Activated CD4-positive, alpha-beta T cell treated with anti-CD3 and anti-CD28 coated beads for 1 hour (primary cell): ENCODE measurements at places on chromosomes 13 and 19.

- no peak for DNase-seq
Measured at GRCh38 chr13:41232578-41233480, 30.5 kb downstream of the MTRF1 start.

DNA sequence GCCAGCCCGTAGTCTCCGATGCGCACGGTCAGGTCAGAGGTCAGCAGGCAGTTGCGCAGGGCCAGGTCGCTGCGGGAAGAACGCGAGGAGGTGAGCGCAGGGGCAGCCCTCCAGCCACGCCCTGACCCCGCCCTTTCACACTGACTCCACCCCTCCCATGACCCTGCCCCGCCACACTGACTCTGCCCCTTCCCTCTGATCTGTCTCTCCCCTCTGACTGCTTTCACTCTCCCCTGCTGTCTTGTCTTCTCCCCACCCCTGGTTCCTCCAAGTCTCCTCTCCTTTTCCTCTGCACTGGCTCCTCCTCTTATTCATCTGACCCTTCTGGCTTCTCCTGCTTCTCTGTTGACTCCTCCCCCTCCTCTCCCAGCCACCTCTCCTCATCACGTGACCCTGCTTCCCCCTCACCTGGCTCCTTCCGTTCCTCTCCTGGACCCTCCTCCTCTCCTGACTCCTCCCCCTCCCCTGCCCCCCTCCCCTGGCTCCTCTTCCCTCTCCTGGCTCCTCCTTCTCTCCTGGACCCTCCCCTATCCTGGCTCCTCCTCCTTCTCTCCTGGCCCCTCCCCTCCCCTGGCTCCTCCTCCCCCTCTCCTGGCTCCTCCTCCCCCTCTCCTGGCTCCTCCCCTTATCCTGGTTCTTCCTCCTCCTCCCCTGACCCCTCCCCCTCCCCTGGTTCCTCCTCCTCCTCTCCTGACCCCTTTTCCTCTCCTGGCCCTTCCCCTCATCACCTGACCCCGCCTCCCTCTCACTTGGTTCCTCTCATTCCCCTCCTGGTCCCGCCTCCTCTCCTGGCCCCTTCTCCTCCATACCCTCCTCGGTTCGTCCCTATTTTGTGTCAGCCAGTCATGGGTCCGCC lies 9.9 kb downstream of the LMTK3 start:
- DNase-seq: peak; percentile 66

GRCh38 chr19:44367024-44367423 lies 10.5 kb upstream of the ZNF112 start:
- DNase-seq: no peak

GRCh38 chr13:83878691-83879430 lies 3.4 kb downstream of the SLITRK1 start:
- DNase-seq: no peak

GRCh38 chr13:113863524-113864272 lies at the start of gene GAS6:
GAS6 (minus strand) TSS chr13:113864076; CDS start chr13:113863920, 156 bp downstream.
- DNase-seq: no peak

- no peak for DNase-seq
Measured at GRCh38 chr19:32599736-32600157, 18.8 kb downstream of the PDCD5 start.

DNA sequence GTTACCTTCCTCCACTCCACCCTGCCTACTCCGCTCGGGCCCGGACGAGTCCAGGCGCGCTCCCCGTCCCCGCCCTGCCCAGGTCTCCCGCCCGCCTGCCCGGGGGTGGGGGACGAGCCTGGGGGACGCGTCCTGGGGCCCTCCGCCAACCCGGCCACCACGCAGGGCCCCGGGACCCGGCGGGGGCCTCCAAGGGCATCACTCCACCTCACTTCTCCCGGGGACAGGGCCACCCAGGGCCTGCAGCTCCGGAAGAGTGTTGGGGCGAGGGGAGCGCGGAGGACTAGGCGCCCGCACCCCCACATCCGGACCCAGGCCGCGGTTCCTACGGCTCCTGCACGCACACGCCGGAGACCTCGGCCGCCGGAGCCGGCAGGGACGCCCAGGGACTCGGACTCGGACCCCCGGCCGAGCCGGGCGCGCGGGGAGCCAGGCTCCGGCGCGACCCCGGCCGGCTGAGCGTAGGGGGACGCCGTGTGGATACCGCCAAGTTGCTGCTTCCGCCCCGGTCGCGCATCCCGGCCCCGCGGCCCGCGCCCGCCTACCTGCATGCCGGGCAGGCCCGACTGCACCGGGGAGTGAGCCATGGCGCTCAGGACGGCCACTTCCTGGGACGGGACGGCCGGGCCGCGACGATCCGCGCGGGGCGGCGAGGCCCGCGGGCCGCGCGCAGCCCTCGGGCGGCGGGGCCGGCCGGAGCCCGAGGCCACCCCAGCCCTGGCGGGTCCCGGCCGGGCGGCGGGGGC lies 534 bp downstream of the STK24 start:
- DNase-seq: peak; percentile 20

DNA sequence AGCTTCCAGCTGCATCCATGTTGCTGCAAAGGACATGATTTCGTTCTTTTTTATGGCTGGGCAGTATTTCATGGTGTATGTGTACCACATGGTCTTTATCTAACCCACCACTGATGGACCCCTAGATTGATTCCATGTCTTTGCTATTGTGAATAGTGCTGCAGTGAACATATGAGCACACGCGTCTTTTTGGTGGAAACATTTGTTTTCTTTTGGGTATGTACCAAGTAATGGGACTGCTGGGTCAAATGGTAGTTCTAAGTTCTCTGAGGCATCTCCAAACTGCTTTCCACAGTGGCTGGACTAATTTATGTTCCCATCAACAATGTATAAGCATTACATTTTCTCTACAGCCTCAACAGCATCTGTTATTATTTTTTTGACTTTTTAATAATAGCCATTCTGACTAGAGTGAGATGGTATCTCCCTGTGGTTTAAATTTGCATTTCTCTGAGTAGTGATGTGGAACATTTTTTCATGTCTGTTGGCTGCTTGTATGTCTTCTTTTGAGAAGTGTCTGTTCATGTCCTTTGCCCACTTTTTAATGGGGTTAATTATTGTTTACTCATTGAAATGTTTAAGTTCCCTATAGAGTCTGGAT lies 6.8 kb upstream of the UBE2L5 start:
- no peak for DNase-seq

- no peak for DNase-seq
Measured at GRCh38 chr19:49488046-49488862, 846 bp downstream of the RPL13A start.

DNA sequence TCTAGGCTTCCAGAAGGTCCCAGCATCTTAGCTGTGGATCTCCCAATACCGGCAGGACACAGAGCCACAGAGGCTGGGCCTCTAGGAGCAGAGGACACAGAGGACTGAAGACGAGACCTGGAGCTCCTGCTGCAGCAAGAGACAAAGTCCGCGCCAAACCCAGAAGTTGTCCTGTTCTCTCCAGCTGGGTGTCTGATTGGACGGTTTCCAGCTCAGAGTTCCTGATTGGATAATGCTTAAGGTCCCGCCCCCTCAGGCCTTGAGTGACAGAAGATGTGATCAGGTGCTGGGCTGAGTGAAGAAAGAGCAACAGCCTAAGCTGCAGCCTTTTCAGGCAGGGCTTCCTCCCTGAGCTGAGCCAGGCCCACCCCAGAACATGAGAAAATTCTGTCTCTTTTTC lies 59.9 kb upstream of the ZNF85 start:
- no peak for DNase-seq

DNA sequence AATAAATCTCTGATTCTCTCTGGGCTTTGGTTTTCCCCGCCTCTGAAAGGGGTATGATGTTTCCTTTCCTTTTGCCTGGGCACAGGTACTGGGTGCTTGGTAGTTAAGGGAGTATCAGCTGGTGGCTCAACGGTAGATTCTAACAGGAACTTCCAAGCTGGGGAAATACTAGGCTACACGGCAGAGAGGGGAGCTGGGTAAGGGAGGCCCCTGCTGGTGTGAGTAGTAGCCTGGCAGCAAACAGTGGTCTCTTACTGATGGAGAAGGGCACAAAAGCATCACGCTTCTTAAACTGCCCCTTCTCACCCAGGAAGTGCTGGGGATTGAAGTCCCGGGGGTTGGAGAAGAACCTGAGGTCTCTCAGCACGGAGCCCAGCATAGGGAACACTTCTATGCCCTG lies 26.9 kb upstream of the CYP2A7 start:
- DNase-seq: peak; percentile 21

GRCh38 chr13:44294876-44295275 lies 78.7 kb upstream of the SERP2 start:
- DNase-seq: no peak
